ENCODE measurements at places on chromosomes 3 and 15.

DNA sequence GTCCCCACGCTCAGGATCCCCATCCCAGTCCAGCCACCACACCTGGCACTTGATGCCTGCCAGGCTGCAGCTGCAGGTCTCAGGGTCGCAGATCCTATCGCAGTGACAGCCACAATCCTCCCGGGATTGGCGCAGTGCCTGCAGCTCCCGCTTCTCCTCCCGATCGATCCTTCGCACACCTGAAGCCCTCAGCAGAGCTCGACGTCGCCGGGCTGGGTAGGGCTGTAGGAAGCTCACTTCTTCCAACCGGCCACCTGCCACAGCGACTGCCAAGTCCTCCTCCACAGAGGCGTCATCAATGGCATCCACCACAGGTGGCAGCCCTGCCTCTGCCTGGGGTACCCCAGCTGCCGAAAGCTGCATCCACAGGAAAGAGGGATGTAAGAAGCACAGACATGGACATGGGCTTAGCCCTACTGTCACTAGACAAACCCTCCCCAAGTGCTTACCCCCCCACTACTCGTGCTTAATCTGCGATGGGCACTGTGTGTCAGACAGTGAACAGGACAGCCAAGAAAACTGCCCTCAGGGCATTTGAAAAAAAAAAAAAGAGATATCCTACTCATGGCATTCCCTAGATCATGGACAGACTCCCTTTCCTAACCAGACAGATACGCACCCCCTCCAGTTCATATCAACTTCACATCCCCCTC, 9.2 kb downstream of the CSRNP1 start:
- DNase-seq: no peak

- DNase-seq: no peak
These were observed 54.8 kb upstream of the HES1 start for GRCh38 chr3:194080913-194081800.

- no peak for DNase-seq
These were observed 318.6 kb downstream of the PLOD2 start for GRCh38 chr3:145842294-145842902.

- DNase-seq: no peak
These were observed 49.8 kb downstream of the PLD1 start for GRCh38 chr3:171760477-171760876.

DNA sequence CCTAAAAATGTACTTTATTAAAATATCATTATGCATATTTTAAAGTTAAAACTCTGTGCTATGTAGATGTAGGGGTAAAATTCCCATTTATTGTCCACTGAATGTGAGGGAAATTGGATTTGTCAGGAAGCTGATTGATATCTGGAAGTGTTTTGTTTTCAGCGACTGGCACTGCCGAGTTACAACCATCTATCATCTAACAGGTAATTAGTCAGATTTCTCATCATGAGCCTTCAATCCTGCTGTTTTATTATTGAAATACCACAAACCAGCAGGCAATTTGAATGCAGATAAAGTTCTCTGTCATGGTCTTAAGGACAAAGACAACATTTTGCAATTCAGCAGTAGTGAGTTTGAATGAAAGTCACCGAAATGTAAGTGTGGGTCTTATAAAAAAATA, 40.5 kb downstream of the ZIC1 start:
- DNase-seq: no peak

- DNase-seq: no peak
These were observed 505.6 kb upstream of the THBS1 start for GRCh38 chr15:39075311-39075710.

GRCh38 chr3:194952841-194953241, 267.2 kb downstream of the FAM43A start:
- DNase-seq: no peak

DNA sequence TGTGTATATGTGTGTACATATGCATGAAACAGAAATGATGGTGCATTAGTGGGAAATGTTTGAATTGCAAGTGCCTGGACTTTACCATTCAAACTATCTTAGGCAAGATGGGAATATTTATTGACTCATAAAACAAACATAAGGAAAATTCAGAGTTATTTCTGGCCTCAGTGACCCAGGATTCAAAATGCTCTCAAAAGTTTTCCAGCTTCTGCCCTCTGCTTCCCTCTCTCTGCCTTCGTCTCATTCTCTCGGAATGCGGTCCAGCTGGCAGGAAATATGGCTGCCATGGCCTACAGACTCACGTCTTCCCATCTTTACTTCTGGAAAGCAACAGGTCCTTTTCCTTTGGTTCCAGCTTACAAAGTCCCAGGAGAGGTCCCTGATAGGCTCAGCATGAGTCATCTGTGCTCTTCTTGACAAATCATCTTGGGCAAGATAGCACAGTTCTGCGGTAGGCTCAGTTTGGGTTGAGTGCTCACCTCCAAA, 8.7 kb upstream of the ZNF774 start:
- DNase-seq: no peak

GRCh38 chr3:133475245-133476010, 75.6 kb downstream of the BFSP2 start:
- DNase-seq: no peak

GRCh38 chr3:188558343-188559071, 404.6 kb downstream of the LPP start:
- no peak for DNase-seq

- no peak for DNase-seq
These were observed 2.3 kb downstream of the LYZL4 start for GRCh38 chr3:42408156-42408555.

DNA sequence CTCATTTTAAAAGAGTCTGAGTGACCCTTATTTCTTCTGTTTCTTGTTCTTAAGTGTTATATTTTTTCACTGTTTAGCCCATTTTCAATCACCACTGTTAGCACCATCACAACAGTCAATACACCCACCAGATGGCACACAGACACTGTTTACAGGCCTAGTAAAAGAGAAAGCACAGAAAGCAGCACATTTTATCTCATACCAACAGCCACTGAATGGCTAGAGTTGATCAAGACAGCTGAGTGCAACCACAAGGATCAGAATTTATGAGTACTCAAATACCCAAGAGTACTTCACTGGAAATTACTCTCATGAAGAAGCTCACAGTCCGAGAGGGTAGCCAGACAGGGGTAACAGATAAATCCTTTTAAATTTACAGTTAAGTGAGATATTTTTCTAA, 127.0 kb downstream of the TFDP2 start:
- DNase-seq: no peak

GRCh38 chr15:100189319-100189718, 152.5 kb downstream of the ADAMTS17 start:
- no peak for DNase-seq

DNA sequence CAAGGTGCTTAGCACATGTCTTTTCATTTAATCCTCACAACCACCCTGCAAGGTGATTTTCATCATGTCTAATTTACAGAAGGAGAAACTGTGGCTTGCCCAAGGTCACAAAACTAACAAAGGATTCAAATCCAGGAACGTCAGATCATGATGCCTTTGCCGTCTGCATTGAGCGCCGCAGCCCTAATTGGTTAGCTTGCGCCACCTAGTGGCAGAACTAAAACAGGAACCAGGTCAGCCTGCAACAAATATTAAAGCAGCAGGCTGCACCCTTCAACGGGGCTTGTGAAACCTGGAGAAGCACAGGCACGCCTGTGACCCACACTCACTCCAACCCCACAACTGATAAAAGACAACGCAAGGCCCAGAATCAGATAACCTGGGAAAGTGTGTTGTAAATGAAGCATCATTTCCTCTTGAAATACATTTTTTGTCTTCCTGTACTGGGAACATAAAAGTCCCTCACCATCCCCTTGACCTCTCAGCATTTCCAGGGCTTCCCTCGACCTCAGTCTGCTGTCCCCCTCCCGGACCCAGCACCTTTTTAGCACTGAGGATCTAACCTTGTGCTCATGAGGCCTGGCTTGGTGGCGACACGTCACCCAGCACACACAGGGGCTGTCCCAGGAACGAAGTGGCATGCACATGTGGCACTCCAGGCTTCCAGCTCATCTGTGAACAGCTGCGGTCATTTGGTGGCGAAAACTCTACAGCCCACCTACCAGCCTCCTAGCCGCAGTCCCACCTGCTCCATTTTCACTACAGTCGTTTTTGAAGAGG, 17.3 kb downstream of the DPH3 start:
- peak; percentile 74 for DNase-seq

DNA sequence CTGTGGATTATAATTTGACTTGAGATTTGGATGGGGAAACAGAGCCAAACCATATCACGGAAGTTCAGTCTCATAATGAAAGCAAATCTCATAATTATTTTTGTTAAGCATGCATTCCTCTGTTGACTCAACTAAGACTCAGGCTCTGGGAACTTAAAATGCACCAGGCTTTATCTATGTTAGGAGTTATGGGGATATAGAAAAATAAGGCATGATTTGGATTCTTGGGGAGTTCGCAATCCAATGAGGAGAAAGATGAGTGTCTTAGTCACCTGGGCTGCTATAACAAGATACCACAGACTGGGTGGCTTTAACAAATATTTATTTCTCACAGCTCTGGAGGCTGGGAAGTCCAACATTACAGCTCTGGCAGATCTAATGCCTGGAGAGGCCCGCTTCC, 89.4 kb upstream of the TJP1 start:
- DNase-seq: no peak

- peak; percentile 7 for DNase-seq
These were observed at the start of gene RBMS3 for GRCh38 chr3:29280404-29281093. TSS of gene RBMS3 (plus strand) at chr3:29281071.

- DNase-seq: no peak
These were observed 141.9 kb downstream of the TPRA1 start for GRCh38 chr3:127448671-127449070.

GRCh38 chr3:45785605-45786150, 10.7 kb downstream of the SLC6A20 start:
- DNase-seq: no peak
